ENCODE measurements at places on chromosomes 12 and 14.

DNA sequence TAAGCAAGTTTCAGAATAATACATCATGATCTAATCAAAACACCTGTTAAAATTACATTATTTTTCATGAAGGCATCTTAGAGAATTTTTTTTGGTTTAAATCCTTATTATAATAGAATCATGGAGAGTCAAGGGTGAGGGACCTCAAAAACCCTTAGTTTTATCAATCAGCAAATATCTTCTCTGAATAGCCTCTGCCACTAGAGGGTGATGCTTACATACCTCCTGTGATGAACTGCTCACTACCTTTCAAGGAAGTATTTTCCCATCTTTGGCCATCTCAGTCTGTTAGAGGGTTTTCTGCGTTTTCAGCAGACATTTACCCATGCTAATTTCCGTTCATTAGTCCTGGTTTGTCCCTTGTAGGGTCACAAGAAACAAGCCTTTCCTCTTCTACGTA lies 200.2 kb downstream of the TRHDE start:
- no peak for DNase-seq

DNA sequence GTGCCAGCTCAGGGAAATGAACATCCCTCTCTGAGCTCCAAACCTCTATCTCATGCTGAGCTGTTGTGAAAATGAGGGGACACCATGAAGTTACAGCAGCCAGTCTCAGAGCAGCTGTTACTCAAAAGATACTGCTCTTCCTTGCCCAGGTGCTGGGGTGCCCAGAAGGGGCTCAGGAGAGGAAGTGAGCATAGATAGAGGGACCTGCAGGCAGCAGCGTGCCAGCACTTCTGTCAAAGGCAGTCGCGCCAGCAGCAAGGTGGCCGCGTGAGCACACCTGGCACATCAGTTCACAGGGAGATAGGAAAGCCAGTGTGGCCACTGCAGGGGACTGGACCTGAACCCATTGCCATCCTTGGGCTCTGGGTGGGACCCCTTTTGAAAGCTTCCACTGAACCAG lies 27.8 kb downstream of the C14orf132 start:
- DNase-seq, result no peak

GRCh38 chr14:32217301-32217700 lies 14.2 kb upstream of the RNU6-8 start:
- DNase-seq, result no peak

GRCh38 chr14:32009976-32010581 lies 67.0 kb upstream of the ARHGAP5 start:
- no peak for DNase-seq

GRCh38 chr12:75317784-75318183 lies 12.3 kb downstream of the CAPS2 start:
- DNase-seq, result no peak

DNA sequence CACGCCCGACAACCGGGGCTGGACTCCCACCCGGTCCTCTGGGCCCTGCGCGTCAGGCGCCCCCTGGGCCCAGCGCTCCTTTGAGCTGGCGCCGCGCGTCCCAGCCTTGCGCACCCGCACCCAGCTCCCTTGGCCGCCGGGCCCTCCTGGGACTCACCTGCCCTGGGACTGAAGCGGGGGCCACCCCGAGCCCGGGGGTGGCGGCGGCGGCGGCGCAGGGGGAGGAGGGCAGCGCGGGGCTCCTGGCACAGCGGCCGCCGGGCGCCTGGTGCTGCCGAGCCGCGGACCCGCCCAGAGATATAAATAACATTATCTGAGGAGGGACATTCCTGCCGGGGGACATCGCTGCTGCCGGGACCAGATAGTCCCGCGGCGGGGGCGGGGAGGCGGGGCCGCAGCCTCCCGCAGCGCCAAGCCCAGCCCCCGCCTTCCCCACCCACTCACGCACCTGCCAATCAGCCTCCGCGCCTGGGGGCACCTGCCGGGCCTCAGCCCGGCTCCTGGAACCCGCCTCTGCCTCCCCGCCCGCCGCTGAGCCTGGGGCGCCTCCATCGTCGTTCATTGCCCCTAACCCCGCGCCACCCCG lies at the start of gene SPTB:
SPTB (minus strand) TSS at position 273 of the 586 bp plus-strand sequence. CDS start 56,813 bp downstream, outside the sequence.
- peak; percentile 44 for DNase-seq

GRCh38 chr14:99262977-99263448 lies 9.0 kb downstream of the BCL11B start:
- DNase-seq, result no peak

DNA sequence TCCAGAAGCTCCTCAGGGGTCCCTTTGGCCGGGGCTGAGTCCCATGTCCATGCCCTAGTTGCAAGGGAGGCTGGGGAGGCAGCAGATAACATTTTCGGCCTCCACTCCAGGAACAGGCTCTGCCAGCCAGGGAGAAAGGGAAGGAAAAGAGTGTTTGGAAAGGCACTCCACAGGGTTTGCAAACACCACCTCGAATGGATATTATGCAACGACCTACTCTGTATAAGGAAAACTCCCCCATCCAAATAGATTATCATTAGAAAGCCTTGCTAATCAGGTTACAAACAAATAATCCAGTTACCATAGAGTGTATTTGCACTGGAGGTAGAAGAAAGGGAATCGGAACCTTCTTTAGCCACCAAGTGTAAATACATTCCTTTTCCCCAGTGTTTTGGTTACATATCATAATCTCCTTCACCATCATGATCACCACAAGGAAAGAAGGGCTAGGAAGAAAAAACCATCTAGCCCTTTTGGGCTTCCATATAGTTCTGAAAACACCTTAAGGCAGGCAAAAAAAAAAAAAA lies 40.4 kb downstream of the TMCC3 start:
- DNase-seq, result no peak

- DNase-seq, result no peak
These were observed 152.2 kb upstream of the DIO3 start for GRCh38 chr14:101409006-101409543.

- no peak for DNase-seq
These were observed 235.5 kb upstream of the NPAS3 start for GRCh38 chr14:32703183-32703621.

DNA sequence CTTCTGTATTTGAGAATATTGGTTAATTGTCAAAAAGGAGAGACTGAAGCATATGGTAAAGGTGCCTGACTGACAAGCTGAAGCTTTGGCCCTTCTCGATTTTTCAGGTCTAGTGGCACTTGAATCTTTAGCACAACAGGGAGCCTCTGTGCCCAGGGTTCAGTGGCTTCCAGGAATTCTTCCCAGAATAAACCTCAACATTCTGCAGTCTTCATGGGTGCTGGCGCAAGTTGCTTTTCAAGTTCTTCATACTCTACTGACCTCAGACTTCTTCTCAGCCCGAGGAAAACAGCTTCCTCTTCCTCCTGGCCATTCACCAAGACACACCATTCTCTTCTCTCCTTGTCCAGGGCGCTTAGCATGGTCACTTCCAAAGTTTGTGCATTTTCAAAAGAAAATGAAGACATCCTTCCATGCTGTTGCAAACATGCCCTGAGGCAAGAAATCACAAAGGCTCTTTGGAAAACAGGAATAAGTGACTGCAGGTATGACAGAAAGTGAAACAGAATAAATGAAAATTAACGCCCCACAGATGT lies 89.9 kb downstream of the MGST1 start:
- no peak for DNase-seq

DNA sequence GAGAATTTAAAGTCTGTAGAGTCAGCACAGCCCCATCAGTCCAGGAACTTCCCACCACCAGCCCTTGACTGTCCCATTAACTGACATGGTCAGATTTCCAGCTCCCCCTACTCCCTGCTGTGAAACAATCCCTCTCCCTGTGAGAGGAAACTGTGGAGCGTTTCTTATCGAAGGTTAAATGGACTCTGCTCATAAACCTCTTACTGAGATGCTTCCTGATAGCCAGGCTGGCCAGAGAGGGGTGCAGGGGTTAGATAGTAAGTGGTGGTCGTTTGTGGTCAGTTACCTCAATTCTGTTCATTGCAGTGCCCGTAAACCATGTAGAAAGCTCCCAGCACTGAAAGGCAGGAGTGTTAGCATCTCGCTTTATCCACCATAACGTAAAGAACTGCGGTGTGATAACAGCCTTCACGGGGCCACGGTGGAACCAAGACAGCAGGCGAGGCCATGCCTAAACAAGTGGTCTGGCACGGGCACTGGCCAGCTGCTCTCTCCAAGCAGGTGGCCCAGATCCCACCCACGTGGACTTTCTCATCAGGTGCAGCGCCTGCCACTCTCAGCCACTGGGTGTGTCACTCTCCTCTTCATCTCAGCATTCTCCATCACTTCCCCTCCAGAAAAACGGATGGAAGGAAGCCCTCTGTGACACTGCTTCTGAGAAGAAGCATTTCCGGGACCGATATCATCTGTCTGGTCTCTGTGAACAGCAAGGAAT lies 102.2 kb downstream of the FBXL14 start:
- DNase-seq, result no peak

GRCh38 chr12:49619286-49619685 lies 4.1 kb upstream of the PRPF40B start:
- DNase-seq, result no peak

GRCh38 chr12:47743311-47743860 lies 15.3 kb downstream of the RAPGEF3 start:
- no peak for DNase-seq

DNA sequence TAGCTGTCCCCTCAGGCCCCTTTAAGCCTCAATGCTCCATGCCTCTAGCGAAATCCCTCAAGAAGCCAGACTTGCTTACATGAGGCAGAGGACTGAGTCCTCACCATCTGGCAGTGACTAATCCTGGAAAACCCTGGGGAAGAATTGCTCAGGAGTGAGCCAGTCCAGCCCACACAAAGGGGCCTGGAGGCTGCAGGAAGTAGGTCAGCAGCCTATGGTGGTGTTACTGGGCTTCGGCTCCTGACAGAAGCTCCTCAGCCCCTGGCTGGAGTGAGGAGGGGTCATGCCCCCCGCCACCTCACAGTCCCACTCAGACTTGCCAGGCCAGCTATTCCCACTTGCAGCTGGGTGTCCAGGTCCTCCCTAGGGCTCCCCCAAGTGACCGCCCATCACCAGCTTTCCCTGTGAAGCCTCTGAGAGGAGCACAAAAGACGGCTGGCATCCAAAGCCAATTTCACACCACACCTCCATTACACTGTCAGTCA lies 250.5 kb downstream of the DPF3 start:
- DNase-seq, result no peak

GRCh38 chr14:106564058-106564643 lies 1037.8 kb downstream of the TMEM121 start:
- DNase-seq, result peak; percentile 29

DNA sequence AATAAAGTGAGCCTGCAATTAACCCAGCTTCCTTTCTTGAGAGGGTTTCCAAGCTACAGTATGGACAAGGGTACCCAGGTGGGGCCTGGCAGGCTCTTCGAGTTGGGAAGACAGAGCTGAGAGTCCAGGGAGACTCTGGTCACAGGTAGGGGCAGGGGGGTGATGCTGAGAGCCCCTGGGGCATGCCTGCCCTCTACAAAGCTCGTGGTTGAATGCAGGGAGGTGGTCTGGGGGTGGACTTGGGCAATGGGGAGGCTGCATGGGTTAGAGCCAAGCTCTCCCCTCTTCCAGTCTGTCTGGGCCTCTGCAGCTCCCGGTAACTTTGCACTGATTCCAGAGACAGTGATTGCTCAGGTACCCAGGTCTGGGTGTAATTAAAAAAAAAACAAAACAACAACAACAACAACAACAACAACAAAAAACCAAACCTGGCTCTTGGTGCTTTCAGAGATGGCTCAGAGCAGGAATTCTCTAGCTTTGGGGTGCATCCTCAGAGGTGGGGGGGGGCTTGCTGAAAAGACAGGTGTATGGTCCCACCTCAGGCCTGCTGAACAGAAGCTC lies 30.8 kb upstream of the PPP2R5C start:
- DNase-seq, result no peak

DNA sequence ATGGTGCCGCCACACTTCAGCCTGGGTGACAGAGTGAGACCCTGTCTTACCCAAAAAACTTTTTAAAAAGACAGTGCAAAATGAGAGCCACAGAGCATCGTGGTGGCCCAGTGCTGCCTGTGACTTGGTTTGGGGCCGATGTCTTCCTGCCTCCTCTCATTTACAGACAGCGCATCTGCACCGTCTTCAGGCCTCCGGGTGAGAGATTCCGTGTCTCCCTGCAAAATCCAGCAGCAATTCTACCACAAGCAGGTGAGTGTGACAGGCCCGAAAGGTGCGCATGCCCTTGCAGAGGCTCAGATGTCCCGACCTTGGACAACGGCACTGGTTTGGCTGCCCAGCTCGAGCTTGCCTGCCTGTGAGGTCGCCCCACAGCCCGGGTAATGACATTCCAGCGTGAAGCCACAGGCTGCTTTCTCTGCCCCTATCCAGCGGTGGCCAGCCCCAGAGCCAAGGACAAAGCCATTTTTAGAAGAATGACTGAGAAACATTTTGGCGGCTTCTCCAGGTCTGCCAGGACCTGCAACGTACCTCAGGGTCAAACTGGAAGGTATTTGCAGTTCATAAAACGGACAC lies 70.3 kb upstream of the RFLNA start:
- no peak for DNase-seq

DNA sequence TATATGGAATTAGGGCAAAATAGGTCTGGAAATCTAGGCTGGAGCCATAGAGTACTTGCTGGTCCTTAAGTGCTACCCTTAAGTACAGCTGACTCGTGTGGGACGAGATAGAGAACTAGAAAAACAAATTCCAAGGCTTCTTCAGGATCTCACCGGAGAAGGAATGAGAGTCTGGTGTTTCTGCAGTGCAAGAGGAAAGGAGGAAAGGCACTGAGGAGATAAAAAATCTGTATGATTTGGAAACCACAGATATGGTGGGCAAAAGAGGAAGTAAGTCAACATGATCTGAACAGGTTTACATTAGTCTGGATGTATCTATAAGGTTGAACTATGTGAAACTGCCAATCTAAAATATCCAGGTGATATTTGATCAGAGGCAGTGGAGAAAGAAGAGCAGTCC lies 134.4 kb upstream of the SOX5 start:
- no peak for DNase-seq

- DNase-seq, result no peak
These were observed 8.7 kb upstream of the MEG3 start for GRCh38 chr14:100816950-100817901.

- DNase-seq, result no peak
These were observed 9.1 kb upstream of the RPAP3 start for GRCh38 chr12:47714826-47715386.

- no peak for DNase-seq
These were observed 2.4 kb upstream of the MIPOL1 start for GRCh38 chr14:37195327-37195726.

DNA sequence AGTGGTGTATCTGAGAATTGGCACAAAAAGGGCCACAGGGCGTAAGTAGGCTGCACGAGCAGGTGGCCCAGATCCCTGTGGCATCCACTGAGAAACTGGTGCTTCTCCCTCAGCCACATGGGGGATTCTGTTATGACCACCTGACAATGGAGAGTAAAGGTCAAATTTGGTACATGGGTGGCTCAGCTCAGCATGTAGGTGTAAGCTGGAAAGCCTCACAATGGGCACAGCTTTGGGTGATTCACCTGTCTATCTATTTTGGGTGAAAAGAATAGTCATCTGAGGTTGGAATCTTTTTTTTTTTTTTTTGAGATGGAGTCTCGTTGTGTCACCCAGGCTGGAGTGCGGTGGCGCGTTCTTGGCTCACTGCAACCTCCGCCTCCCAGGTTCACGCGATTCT lies 163.4 kb upstream of the TMEM260 start:
- no peak for DNase-seq

GRCh38 chr12:104604995-104605675 lies 148.4 kb downstream of the CHST11 start:
- DNase-seq, result no peak
